ENCODE measurements at places on chromosomes 12 and 14.

DNA sequence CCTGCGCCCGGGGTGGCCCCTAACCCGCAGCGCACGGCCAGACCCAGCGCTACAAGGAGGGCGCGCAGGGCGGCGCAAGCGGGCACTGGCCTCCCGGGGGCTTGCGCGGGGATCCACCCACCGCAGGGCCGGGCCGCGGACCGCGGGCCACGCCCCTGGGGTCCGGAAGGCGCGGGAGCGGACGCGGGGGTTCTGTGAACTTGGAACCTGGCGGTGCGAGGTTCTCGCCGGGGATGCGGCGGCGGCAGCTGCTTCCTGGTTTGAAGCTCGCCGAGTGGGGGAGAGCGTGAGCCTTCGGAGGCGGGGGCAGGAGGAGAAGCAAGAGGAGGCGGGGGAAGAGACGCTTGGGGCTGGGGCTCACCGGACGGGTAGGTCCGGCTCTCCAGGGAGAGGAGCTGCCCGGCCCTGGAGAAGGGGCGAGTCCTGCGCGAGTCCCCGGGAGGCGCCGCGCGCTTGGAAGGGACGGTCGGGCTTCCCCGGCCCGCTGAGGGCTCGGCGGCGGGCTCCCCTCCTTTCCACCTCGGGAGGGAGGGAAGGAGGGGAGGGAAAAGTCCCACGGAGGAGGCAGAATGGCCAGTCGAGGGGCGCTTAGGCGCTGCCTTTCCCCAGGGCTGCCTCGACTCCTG lies at the start of gene PRKCH:
TSS of gene PRKCH (plus strand) at position 195 of the 626 bp plus-strand sequence. CDS start 523 bp downstream, outside the sequence.
- no peak for DNase-seq

GRCh38 chr12:50275556-50275955 lies 7.8 kb downstream of the LIMA1 start:
- DNase-seq: peak; percentile 18

- no peak for DNase-seq
Observed at GRCh38 chr12:118495296-118495695, 118.9 kb downstream of the SUDS3 start.

DNA sequence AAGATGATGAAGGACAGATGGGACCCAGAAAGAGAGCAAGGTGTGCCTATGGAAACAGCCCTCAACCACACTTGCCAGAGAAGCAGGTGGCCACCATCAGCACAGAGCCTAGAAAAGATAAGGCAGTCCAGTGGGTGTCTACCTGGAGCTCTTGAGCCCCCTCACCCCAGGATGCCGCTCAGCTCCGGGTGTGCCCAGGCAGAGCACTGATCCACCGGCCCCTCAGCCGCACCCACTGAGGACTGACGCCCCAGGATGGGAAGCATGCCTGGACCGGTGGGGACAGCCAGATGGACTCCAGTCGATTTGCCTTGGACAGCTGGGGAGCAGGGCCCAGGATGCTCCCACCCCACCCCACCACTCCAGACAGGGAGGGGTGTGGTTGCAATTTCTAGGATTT lies 15.1 kb upstream of the ZFP36L1 start:
- DNase-seq: no peak

DNA sequence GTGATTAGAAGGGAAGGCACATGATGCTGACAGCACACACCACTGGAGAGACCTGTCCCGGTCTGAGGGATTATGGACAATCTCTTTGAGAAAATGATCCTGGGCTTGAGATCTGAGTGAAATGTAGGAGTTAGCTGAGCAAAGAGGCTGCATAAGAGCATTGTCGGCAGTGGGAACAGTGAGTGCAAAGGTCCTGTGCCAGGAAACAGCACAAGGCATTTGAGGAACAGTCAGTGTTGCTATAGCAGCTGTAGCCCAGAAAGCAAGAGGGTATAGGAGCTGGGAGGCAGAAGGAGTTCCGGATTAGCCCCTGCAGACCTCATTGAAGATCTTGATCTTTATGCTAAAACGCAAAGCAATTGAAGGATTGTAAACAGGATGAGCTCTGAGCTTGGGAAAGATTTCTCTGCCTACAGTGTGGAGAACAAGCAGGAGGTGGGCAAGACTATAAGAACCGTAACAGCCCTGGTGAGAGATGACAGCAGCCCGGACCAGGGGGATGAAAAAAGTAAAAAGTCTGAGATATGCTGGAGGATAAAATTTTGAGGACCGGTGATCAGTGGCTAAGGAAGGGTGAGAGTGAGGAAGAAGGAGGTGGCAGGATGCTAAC lies 28.5 kb downstream of the CFL2 start:
- DNase-seq: no peak

GRCh38 chr14:63542231-63542999 lies 762 bp downstream of the PPP2R5E start:
- DNase-seq: no peak

DNA sequence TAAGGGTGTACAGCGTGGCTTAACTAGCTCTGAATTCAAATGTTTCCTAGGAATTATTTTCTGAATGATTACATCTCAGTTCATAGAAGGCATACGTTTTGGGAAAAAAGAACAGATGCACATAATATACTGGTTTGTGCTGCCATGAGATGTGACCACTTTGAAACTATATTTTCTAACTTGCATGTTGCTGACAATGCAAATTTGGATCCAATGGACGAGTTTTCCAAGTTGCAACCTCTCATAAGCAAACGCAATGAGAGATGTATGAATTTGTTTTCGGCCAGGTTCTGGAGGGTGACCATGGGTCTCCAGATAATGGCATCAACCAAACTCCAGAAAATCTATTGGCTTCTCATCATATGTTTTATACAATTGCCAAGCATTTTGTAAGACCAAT lies 1445.4 kb downstream of the AACS start:
- no peak for DNase-seq

DNA sequence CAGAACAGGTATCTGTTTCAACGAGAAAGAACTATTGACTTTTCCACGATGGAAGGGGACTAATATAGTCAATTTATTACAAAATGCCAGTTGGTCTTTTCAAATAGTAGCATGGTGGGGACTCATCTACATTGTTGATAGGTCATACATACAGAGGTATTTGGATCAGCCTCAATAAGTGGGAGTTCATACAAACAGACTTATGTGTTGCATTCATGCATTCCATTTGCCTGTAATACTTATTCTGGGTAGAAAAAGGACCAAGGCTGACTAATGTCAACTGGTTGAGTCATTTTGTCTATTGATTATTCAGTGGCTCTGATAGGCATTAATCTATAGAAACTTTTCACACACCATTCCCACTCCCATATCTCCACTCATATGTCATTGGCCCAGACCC lies 41.5 kb upstream of the GLIPR1 start:
- no peak for DNase-seq

DNA sequence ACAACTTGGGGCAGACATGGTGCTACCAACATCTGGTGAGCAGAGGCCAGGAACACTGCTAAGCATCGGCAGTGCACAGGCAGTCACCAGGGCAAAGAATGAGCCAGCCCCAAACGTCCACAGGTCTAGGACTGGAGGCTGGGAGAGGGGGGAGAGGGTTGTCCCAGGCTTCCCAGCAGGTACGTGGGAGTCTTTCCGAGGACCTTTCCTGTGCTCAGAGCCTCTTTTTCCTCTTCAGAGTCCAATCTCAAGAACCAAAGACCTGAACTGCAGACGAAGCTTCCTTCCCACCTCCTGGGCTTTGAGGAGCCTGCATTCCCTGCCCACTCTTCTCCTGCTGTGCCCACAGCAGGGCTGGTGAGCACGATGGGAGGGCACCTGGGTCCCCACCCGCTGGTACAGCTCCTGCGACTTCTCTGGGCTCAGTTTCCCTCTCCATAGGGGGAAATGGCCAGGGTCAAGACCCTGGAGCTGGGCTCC lies 48.7 kb downstream of the DLK1 start:
- DNase-seq: no peak

- DNase-seq: no peak
Observed at GRCh38 chr12:90593596-90594295, 361.2 kb downstream of the CCER1 start.

DNA sequence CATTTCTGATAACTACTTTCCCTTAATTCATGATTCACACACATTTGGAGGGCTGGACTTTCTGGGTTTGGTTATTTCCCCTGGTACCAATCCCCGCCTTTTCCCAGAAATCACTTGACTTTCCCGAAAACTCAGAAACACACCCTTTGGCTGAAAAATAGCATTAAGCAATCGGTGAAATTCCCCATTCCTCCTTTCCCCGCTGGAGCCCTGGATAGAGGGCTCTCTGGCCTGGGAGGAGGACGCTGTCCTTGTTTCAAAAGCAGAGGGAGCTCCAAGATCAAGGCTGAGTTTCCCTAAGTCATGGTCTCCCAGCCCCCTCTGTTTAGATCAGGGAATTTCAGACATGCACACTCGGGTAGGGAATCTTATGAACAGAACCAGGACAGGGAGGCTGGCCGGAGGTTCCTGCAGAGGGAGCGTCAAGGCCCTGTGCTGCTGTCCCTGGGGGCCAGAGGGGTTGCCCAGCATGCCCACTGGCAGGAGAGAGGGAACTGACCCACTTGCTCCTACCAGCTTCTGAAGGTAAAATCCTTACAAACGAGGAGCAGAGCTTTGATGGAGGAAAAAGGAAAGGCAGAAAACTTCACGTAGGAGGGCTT lies at the start of gene C1S:
TSS of gene C1S (plus strand) at position 366 of the 602 bp plus-strand sequence. CDS start 1,195 bp downstream, outside the sequence.
- peak; percentile 85 for DNase-seq

DNA sequence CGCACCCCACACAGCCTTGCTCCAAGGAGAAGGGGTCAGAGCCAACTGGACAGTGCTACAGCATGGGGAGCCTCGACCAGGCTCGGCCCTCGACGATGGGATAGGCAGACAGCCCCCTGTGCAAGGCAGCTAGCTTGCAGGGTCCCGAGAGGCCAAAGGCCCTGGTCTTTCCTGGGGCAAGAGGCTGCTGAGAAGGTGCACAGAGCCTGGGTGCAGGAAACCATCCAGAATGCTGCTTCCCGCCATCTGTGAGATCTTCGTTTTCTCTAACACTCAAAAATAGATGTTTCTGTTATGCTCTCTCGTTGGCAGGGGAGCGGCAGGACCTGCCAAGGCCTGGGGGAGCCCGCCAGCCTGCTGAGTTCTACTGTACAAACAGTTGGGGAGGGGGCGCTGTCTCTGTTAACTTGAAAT lies 168.0 kb upstream of the RTL1 start:
- DNase-seq: no peak

- no peak for DNase-seq
Observed at GRCh38 chr12:50066402-50066801, 9.0 kb downstream of the ASIC1 start.

GRCh38 chr12:123867141-123867540 lies 105.0 kb downstream of the DNAH10 start:
- no peak for DNase-seq

- no peak for DNase-seq
Observed at GRCh38 chr12:105233041-105233905, 2.7 kb downstream of the APPL2 start.

DNA sequence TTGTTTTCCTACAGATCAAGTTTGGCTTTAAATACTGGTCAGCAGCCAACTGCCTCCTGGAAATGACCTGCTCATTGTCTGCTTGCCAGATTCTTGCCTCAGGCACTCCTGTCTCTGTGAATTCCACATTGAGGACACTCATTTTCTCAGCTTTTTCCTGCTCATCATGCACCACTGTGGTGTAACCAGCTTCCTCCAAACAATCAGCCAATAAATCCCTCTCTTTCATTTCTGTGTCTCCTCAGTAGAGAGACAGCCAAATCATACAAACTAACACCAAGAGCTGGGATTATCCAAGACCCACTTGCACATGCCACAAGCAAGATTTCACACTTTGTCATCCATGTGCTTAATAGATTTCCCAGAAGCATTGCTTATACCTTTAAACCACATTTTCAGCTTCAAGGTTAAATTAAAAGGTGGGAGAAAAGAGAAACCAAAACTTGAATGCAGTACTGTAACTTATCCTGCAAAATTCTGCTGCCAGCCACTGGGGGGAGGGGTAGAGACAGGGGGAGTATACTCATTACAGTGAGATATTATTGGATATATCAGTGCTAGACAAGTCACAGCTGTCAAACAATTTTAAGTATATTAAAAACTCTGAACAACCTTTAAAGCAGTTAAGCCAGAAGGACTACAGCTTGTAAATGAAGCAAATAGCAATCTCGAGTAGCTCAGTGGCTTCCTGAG lies 105.0 kb downstream of the PPP2R5E start:
- DNase-seq: peak; percentile 66

- DNase-seq: no peak
Observed at GRCh38 chr12:116186482-116187150, 90.9 kb downstream of the MED13L start.

DNA sequence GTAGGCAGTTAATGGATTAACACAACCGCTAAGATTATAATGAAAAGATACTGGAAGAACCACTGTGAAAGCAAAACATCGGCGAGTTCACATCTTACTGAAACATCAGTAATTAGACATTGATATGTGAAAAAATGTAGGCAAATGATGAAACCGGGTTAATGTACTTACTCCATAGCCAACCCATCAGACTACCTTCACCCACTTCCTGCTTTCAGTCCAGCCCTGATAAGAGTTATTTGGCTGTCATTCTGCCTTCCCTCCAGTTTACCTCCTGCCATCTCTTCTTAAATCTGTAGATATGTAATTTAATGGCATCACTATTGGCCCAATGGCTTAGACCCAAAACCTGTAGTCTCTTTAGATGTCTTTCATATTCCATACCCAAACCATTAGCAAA lies 46.0 kb upstream of the LGR5 start:
- DNase-seq: no peak

DNA sequence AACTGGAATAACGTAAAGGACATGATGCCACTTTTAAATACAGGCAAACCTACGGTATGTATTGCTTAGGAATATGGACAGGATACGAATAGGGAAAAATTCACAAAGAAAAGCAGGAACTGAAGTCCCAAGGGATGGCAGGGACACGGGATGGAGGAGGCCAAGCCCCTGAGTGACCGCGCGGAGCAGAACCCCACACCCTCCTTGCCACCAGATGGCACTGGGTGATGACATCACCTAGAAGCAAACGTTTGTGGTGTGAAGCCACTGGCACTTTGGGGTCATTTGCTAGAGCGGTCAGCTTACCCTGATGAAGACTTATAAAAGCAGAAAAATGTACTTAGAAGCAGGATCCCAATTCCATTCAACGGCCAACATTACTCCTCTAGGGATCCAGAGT lies 9.4 kb downstream of the DHX37 start:
- no peak for DNase-seq

GRCh38 chr14:90419200-90419599 lies 22.4 kb downstream of the CALM1 start:
- peak; percentile 40 for DNase-seq

- no peak for DNase-seq
Observed at GRCh38 chr12:15318841-15319240, 3.5 kb upstream of the PTPRO start.

DNA sequence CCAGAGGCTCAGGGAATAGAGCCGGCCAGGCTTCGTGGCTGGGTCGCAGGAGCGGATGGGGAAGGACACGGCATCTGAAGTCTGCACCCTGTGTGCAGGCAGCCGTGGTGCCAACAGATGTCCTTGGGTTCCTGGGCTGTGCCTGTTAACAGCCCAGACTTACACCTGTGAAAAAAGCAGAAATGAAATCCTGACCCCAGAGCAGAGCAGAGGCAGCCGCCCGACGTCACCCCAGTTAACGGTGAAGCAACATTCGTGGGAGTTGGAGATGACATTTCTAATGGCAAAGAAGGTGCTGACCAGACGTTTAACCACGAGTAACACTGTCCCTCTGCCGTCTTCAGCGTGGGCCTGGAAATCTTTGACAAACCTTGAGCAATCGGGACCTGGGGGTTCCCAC lies 200.3 kb upstream of the DIO3 start:
- no peak for DNase-seq

- DNase-seq: no peak
Observed at GRCh38 chr12:52224151-52224550, 8.9 kb upstream of the KRT7 start.
